ENCODE measurements at places on chromosomes 7 and 10.

DNA sequence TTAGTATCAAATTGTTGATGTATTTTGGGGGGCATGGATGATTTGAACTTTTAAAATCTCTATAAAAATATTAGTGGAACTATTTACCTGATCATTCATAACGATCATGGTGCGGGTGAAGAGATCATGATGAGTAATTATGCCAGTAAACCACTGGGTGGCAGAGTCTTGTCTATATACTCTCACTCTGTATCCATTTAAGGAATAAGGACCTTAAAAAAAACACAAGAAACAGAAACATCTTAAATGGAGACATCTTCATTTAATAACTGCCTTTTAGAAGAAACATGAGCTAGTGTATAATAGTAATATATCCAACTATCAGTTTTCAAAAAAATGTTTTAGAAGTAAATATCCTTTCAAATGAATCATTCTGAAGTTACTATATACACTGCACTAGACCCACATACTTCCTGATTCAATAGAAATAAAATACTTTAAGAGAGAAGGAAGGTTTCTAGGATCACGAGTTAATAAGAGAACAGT, 84.0 kb downstream of the NRBF2 start:
- no peak for DNase-seq

GRCh38 chr7:50667789-50668226, 102.6 kb upstream of the DDC start:
- no peak for DNase-seq

DNA sequence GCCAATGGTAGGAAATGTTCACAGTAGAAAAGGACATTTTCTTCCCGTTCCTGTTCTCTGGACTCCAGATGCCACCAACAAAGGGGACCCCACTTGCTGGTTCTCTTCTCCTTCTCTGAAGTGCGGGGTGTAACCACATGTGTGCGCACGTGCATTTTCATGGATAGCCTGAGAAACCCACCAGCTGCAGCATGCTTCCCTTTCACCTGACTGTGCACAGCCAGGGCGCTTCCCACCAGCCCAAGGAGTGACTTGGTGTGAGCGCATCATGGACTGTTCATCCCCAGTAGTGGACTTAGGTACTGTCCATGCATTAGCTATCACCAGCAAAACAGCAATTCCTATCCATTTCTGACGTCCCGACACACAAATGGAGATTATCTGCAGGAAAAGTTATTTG, 29.6 kb upstream of the DPYSL4 start:
- no peak for DNase-seq

GRCh38 chr10:5486853-5487235, 12.5 kb downstream of the CALML5 start:
- DNase-seq: no peak

DNA sequence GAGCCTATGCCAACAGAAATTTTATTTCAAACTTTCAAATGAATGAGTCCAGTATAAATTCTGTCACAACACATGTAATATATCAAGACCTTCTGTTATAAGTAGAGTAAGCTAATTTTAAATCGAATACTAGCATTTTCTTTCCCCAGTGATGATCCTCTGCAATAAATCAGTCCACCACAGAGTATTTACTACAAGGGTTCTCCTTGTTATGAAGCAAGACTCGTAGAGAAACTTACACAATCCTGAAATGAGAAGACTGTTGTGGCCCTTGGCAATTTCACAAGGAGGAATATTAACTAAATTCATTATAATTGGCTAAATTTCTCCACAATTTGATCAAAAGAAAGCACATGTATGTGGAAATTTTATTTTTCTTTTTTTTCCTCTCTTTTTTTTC, 312.4 kb upstream of the DGKB start:
- no peak for DNase-seq

DNA sequence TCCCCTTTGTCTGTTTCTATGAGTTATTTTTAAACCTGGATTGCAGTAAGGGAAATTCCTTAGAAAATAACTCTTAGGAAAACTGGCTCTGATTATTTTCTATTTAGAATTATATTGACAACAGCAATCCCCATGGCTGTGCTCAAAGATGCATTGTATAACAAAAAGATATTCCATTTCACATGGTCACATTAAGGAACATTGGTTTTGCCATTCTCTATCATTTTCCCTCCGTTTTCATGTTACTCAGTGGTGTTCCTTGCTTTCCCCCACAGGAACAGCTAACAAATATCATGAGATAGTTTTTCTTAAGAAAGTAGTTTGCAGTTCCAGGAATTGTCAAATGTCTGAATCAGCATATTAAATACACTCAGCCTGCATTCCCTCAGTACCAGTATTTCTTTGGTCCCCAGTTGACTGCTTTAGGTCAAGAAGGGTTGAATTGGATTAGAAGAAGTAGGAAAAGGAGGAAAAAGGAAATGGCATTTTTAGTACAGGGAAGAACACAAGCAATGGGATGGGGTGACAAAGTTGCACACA, 436.7 kb downstream of the TNS3 start:
- no peak for DNase-seq

GRCh38 chr7:12220389-12221046, 9.4 kb downstream of the TMEM106B start:
- no peak for DNase-seq

DNA sequence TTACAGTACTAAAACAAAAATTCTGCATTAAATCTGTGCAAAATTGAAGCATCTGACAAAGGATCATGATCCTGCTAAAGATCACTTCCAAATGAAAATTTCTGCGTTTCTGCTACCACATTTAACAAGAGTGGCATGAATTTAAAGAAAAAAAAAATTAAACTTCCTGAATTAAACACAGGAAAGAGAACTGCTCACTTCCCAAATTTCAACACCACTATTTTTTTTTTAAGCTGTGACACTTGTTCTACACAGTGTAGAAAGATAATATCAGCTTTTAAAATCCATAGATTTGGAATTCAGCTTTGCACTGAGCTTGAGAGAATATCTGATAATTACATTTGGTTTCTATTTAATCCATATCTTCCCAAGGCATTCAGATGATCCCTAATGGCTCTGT, 73.6 kb downstream of the EPC1 start:
- no peak for DNase-seq

- no peak for DNase-seq
Measured at GRCh38 chr10:7260412-7260900, 150.4 kb downstream of the SFMBT2 start.

DNA sequence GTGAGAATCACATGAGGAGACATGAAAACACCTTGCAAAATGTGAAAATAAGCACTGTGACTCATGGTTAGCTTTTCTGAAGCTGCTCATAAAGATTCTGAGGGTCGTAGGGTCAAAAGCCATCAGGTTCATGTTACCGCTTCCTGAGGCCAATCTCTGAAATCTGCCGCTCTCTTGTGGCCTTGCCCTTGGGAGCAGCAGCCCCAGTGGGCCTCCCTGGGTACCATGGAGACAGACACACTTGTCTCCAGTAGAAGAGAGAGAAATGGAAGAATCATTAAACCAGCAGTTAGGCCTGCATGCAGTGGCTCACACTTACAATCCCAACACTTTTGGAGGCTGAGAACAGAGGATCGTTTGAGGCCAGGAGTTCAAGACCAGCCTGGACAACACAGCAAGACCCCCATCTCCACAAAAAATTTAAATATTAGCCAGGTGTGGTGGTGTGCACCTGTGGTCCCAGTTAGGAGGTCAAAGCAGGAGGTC, 42.8 kb downstream of the NIPSNAP2 start:
- no peak for DNase-seq

- no peak for DNase-seq
Measured at GRCh38 chr7:151940048-151940811, 16.0 kb upstream of the GALNTL5 start.

- DNase-seq: peak; percentile 43
Measured at GRCh38 chr7:157568770-157569584, 232.2 kb downstream of the DNAJB6 start.

- peak; percentile 78 for DNase-seq
Measured at GRCh38 chr10:79322616-79323543, 24.4 kb upstream of the PPIF start.

DNA sequence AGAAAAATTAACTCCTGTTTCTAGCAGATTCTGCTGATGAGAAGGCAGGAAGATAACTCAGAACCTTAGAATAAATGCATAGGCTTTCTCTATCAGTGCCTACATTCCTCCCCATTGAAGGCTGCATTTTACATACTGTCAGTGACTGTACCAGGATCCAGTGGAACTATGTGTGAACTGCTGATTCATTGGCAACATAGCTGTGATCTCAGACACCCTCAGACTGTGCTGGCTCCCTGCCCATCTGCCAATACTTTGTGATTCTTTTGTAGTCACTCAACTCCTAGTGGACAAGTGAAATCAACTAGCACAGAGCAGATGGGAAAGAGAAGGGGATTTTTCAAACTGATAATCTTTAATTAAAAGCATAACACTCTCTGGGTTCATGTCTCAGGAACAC, 375.8 kb downstream of the MDFIC start:
- no peak for DNase-seq

GRCh38 chr10:107031931-107032699, 132.4 kb downstream of the SORCS1 start:
- DNase-seq: no peak

DNA sequence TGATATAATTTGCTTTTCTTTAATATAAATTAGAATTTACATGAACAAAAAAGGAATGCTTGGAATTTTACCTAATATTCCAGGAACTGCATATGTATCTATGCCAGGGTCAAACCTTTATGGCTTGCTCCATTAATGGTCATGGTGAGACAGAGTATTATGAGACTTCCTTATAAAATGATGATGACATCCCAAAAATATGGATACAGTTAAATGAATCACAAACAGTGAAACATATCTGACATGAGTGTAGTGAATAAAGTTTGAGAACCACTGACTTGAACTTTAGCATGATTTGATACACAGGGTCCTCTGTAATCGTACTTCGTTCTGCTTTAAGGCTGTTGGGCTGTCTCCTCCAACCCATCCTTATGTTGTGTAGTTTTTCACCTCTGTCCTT, 51.8 kb downstream of the MARCHF5 start:
- DNase-seq: no peak

DNA sequence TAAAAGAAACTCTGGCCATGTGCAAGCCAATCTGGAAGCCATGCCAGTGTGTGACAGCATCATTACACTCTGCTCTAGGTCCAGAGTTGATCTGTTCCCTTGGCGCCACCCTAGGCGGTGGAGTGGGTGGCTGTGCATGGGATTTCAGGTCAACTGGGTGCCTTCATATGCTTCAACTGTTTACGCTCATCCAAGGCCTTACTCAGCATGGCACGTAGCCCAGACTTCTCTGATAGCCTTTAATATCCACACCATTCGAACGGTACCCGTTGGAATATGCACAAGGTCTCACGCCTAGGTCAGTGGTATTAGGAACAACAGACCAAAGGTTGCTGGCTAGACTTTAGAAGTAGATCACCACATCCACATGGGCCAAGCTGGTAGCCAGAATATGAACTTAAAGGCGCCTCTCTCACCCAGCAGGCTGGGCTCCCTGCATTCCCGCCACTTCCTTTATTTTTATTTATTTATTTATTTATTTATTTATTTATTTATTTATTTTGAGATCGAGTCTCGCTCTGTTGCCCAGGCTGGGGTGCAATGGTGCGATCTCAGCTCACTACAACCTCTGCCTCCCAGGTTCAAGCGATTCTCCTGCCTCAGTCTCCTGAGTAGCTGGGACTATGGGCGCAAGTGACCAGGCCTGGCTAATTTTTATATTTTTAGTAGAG, 18.7 kb upstream of the ACHE start:
- DNase-seq: no peak

DNA sequence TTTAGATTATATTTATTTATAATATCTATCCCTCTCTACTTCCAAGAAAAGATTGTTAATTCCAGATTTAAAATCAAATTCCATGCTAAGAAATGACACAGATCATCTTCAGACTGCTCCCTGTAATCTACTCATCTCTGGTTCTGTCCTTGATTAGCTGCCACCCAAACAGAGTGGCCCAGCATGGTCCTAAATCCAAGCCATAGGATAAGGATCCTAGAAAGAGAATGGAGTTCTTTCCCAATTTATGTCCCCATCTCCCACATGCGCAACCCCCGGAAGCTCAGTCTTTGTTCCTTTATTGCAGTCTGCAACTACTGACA, 23.4 kb upstream of the HDAC9 start:
- no peak for DNase-seq

DNA sequence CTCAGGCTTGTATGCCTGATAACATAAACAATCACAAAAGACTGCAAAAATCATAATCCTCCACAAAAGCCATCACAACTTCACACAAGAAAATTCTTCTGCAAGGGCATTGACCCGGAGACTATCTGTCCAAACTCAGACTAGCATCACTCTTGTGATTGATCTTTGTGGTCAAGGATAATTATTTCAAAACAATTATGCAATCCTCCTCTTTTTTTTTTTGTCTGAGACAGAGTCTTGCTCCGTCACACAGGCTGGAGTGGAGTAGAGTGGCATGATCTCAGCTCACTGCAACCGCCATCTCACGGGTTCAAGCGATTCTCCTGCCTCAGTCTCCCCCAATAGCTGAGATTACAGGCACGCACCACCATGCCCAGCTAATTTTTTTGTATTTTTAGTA, 22.2 kb downstream of the CDNF start:
- no peak for DNase-seq

DNA sequence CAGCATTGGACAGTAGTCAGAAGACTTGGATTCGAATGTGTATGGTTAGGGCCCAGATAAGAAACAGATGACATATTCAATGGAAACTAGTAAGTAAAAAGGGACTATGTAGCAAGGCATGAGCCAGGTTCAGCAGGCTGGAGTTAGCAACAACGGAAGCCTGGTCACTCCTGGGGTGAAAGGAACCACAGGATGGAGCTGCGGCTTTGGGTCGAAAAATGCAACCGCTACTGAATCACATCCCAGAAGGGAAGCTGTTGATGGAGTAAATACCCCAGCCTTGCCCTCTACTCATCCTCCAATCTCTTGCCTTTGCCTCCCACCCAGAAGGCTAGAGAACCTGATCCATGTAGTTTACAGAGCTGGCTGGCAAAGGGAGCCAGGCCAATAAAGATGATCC, 37.5 kb upstream of the EGR2 start:
- no peak for DNase-seq

- DNase-seq: no peak
Measured at GRCh38 chr10:13705526-13706174, 118.9 kb downstream of the PRPF18 start.

- no peak for DNase-seq
Measured at GRCh38 chr7:19143881-19144574, 1.2 kb downstream of the FERD3L start.

DNA sequence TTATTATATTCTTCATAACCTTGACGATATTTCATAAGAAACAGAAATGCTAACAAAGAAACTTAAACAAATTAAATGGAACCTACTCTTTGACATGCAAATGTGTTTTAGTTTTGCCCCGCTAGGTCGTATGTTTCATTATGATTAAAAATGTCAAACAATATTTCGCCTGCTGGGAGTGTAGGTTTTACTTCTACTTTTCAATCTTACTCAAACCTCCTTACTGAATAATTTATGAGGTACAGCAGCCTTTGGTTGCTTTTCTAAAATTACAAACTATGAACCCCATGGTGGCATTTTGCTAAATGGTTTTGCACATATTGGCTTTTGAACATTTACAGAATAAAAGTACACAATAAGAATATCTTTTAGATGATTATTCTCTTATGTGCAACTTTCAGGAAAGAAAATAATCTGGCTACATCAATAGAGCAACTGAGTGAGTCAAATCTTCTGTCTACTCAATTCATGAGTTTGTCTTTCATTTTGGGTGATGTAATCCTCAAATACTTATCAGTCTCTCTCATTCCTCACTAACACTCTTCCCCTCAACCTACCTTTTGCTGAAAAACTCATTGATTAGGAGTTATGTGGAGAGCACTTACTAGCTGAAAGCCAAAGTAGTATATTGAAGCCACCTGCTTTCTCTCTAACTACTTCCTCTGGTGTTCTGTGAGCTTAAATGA, 1226.4 kb downstream of the XPNPEP1 start:
- no peak for DNase-seq

GRCh38 chr7:23062452-23062851, 43.1 kb upstream of the KLHL7 start:
- no peak for DNase-seq
